ENCODE measurements at places on chromosomes 1 and 21.

DNA sequence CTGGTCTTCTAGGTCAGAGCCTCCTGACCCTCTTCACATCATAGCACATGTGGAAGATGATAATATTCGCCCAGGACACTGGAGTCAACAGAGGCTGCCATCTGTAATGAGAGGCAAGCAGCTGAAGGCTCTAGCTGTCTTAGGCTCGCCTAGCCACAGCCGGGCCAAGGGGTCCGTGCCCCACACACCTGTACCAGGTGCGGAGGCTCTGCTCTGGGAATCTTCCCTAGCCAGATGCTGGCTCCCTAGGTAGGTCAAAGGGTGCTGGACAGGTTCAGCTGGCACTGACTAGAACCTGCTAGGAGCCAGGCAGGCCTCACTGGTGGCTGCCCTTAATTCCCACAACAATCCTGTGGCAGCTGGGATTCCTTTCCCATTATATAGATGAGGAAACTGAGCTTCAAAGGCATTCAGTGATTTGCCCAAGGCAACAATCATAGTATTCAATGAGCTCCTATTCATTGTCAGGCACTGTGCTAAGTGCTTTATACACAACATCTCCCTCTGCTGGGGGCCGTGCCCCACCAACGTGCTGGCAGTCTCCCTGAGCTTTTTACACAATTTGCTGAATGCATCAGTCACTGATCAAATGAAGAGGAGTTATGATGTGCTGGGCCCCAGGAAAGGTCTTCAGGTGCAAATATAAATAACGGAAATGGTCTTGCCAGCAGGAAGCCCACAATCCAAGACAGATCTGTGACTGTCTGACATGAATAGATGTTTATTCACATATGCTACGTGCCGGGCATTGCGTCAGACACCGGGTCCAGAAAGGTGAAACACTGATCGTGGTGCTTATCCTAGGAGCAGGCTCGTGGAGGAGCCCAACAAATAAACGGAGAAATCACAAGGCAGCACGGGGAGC, 58.0 kb downstream of the DDX20 start:
- H3K27ac ChIP-seq: no peak overlapping the region
- no peaks in the 10 kb centered on the region for H3K27me3 ChIP-seq
- H3K36me3 ChIP-seq: no peaks in the 10 kb centered on the region
- H3K4me1 ChIP-seq: no peaks in the 10 kb centered on the region
- no peak for DNase-seq
- no peak overlapping the region for H3K4me3 ChIP-seq

GRCh38 chr1:54335755-54336108, 70.5 kb downstream of the SSBP3 start:
- peak overlapping the region; percentile 83 for H3K27ac ChIP-seq
- DNase-seq: peak; percentile 57
- no peaks in the 10 kb centered on the region for H3K27me3 ChIP-seq
- no peak overlapping the region for H3K4me3 ChIP-seq
- H3K4me1 ChIP-seq: peaks cover 67% of the 10 kb centered on the region
- no peaks in the 10 kb centered on the region for H3K36me3 ChIP-seq

DNA sequence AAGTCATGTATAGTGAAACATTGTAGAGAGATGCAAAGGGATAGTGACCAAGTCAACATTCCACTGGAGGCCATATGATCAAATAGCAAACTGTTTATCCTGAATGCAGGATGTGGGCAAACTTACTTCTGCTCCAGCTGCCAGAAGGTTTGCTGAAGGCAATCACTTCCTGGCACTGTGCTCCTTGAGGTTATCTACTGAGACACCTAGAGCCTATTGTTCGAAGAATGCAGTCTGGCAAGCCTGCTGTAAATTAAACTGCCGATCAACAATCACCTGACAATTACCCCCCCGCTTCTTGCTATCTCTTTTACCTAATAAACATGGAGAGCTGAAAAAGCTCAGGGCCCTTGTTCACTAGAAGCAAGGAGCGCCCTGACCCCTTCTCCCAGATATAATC, 139.4 kb upstream of the B3GALT2 start:
- no peaks in the 10 kb centered on the region for H3K36me3 ChIP-seq
- no peak overlapping the region for H3K4me3 ChIP-seq
- H3K4me1 ChIP-seq: no peaks in the 10 kb centered on the region
- no peak overlapping the region for H3K27ac ChIP-seq

DNA sequence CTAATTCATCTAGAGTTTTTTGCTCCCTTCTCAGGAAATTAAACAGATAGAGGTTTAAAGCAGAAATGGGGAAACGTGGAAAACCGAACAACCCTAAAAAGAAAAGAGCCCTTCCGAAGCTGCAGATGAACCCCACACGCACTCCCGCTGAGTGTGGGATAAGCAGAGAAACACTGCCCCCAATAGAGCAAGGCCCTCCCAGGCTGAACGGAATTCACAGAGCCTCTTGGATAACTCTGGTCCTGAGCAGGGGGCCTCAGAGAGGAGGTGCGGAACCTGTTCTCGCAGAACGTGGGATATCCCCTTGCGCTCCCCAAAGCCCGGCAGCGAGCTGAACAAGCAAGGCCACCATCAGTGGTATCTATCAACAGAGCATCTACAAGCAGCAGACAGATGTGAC, 44.9 kb downstream of the SSBP3 start:
- no peak overlapping the region for H3K27ac ChIP-seq
- H3K36me3 ChIP-seq: no peaks in the 10 kb centered on the region
- no peak overlapping the region for H3K4me3 ChIP-seq
- H3K27me3 ChIP-seq: no peaks in the 10 kb centered on the region
- no peak for DNase-seq

DNA sequence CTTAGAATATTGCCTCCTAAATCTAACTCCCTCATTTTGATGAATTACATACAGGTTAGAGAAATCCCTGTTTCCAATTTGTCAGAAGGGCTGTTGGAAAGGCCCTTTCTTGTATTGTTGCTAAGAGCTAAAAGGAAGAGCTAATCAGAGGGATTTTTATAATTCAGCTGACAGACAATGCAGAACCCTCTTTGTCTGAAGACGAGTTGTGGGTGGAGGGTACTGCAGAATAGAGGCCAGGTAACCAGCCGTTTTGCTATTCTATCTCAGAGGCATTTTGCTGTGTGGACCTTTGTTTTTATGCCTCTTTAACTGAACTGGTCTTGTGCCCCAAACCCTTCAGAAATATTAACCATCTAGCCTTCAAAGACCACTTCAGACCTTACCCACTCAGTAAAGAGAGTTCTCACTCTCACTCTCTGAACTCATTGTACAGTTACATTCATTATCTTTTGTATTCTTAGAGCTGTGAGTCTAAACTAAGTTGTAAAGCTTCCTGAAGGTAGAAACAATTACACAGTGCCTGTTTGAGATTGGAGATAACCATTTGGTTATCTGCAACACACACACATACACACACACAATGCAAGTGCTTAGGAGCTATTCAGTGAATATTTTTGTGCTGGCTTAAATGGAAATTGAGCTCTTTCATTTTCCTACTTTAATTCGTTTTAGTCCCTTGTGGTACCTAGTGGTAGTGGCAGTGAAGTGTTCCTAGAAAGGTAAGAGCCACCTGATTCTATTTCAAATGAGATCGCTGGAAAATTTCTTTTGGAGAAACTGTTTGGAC, 19.7 kb downstream of the KPNA6 start:
- no peak for DNase-seq
- H3K4me1 ChIP-seq: no peaks in the 10 kb centered on the region
- H3K4me3 ChIP-seq: no peak overlapping the region
- H3K27me3 ChIP-seq: no peaks in the 10 kb centered on the region
- H3K36me3 ChIP-seq: peaks cover 9% of the 10 kb centered on the region

DNA sequence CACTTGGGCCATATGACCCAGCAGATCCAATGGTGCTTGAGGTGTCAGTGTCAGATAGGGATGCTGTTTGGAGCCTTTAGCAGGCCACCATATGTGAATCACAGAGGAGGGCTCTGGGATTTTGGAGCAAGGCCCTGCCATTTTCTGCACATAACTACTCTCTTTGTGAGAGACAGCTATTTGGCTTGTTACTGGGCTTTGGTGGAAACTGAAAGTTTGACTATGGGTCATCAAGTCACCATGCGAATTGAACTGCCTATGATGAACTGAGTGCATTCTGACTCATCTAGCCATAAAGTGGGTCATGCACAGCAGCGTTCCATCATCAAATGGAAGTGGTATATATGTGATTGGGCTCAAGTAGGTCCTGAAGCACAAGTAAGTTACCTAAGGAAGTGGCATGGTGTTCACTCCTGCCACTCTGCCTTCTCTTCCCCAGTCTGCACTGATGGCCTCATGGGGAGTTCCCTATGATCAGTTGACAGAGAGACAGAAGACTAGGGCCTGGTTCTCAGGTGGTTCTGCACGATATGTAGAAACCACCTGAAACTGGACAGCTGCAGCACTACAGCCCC, 447.3 kb downstream of the AGBL4 start:
- H3K4me1 ChIP-seq: no peaks in the 10 kb centered on the region
- no peak overlapping the region for H3K27ac ChIP-seq
- H3K4me3 ChIP-seq: no peak overlapping the region
- no peaks in the 10 kb centered on the region for H3K27me3 ChIP-seq

- H3K27ac ChIP-seq: no peak overlapping the region
- DNase-seq: no peak
- H3K27me3 ChIP-seq: no peaks in the 10 kb centered on the region
- H3K4me1 ChIP-seq: no peaks in the 10 kb centered on the region
Observed at GRCh38 chr21:26443291-26443690, 129.8 kb downstream of the CYYR1 start.

DNA sequence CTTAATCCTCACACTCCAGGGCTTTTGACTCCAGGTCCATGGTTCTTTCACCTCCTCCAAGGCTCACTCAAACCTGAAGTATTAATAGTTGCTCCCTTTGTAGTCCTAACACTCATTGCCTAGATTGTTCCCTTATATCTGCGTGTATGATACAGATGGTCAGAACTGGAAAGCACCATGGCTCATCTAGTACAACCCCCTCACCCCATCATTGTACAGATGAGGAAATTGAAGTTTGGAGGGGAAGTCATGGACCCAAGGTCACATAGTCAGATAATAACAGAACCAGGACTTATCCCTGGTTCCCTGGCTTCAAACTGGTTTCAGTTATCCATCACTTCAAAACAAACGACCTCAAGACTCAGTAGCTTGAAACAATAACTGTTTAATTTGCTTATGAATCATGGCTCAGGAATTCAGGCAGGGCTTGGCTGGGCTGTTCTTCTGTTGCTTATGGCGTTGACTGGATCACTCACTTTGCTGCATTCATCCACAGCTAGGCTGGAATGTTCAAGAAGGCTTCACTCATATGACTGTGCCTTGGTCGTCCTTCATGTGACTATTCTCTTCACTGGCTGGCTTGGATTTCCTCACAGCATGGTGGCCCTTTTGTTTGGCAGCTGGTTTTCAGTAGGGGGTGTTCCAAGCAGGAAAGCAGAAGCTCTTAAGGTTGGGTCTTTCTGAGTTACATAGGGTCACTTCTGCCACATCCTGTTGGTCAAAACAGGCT, 5.0 kb downstream of the NOS1AP start:
- no peak for DNase-seq
- H3K4me1 ChIP-seq: no peaks in the 10 kb centered on the region
- H3K4me3 ChIP-seq: no peak overlapping the region
- H3K36me3 ChIP-seq: no peaks in the 10 kb centered on the region
- peaks cover 39% of the 10 kb centered on the region for H3K27me3 ChIP-seq

DNA sequence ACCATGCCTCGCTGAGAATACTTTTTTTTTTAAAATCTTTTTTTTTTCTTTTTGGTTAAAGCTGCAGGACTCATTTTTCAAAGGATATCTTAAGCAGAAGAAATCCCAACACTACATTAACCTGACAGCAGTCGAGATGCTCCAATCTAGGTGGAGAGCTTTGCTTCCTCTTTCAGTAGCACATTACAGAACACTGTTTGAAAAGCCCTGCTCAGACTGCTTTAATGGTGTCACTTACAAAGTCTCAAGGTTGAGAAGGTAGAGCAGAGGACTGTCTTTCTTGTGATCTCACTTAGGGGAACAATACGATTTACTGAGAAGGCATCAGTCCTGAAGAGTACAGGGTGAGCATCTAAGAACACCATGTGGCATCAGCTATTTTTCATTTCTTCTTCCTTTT, 21.0 kb upstream of the CPLANE2 start:
- no peak overlapping the region for H3K27ac ChIP-seq
- peaks cover 32% of the 10 kb centered on the region for H3K36me3 ChIP-seq
- no peak for DNase-seq
- no peak overlapping the region for H3K4me3 ChIP-seq
- no peaks in the 10 kb centered on the region for H3K4me1 ChIP-seq
- no peaks in the 10 kb centered on the region for H3K27me3 ChIP-seq

DNA sequence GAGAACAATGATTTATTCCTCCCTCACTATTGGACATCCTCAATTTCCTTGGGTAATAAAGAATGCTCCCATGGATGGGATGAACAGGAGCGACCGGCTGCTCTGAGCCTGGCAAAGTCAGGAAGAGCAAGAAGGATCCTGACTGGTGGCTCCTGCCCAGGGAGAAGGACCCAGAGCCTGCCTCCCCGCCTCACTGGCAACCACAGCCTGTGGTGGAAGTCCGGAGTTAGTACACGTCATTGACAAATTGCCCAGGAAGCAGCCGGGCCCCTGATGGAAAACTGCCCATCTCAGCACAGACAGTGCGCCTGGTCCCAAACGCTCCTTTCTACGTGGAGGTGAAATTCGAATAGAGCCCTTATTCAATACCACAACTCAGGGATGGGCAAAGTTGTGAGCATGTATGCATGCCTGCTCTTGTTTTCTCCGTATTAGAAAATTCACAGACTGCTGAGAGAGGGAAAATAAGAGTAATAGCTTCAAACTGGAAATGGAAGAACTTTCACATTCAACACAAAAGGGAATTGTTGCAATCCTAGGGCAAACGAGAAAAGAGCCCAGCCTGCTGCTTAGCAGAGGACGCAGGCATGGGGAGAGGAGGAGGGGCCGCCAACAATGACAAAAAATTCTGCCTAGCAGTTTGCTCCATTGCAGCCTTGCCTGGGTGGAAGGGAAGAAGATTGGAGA, 397.1 kb upstream of the VAMP3 start:
- H3K27me3 ChIP-seq: no peaks in the 10 kb centered on the region
- no peak overlapping the region for H3K27ac ChIP-seq
- no peaks in the 10 kb centered on the region for H3K4me1 ChIP-seq
- no peak for DNase-seq
- H3K4me3 ChIP-seq: no peak overlapping the region

DNA sequence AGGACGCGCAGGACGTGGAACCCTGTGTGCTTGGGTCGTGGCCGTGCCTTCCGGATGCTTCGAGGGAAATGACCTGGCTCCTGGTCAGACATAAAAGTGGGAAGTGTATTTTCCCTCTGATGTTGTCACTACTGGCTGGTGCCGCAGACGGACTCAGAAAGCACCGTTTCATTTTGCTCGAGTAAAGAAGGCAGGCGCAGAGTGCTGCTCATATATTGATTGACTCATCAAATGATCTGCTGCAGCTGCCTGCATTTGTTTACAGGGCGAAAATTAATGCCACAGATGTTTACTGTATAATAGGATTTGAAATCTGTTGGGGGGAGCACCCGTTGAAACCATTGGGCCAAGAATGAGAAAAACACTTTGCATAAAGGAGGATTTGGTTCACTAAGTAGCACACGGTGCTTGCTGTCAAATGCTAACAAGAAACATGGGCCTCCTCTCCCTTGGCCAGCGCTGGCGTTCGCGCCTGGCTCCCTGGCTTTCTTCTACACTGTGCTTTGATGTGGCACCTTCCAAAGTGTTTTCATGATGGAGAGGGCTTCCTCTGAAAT, 365.5 kb downstream of the CAMTA1 start:
- H3K4me1 ChIP-seq: no peaks in the 10 kb centered on the region
- no peak overlapping the region for H3K27ac ChIP-seq
- H3K27me3 ChIP-seq: peaks cover 32% of the 10 kb centered on the region
- no peak for DNase-seq
- no peaks in the 10 kb centered on the region for H3K36me3 ChIP-seq

- no peak overlapping the region for H3K27ac ChIP-seq
- H3K4me1 ChIP-seq: no peaks in the 10 kb centered on the region
- peak overlapping the region; percentile 44 for H3K4me3 ChIP-seq
- no peaks in the 10 kb centered on the region for H3K36me3 ChIP-seq
Observed at GRCh38 chr1:247421074-247421473, 5.1 kb downstream of the NLRP3 start.
